ENCODE measurements at places on chromosomes 2 and 18.

DNA sequence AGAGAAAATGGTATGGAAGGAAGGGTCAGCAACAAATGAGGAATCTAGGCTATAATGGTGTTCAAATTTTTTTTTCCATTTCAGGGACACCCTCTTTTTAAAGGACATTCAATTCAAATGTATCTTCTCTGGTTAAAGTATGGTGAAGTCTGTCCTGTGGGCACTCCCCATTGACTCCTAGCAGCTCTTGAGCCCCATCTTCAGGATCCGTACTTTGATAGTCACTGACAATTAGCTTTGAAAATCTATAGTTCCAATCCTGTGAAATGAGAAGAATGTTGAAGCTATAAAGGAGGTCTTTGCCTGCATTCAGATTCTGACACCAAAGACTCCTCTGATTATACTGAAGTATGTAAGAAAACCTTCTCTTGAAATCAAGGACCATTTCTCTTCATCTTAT lies 43.3 kb downstream of the KCNH7 start:
- DNase-seq: no peak

- no peak for DNase-seq
Observed at GRCh38 chr2:236254674-236255073, 9.5 kb downstream of the ASB18 start.

GRCh38 chr2:105111365-105112150 lies 73.7 kb downstream of the MRPS9 start:
- DNase-seq: no peak

- DNase-seq: no peak
Observed at GRCh38 chr2:241519669-241520068, 11.3 kb upstream of the STK25 start.

DNA sequence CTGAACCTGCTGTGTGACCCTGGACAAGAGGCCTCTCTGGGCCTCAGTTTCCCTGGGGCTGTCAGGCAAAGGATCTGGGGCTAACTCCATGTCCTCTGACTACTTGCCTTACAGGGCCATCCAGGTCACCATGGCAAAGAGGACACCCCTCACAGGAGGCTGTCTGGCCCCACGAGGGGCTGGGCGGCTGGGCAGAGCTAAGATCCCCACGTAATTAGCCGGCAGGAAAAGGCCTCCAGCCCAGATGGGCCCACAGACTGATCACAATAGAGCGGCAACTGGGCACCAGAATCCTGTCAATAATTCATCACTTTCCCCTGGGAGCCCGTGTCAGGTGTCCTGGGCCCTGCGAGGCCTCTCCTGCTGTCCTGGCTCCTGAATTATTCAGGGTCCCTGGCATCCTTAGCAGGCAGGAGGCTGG lies 44.8 kb upstream of the OTOF start:
- no peak for DNase-seq

DNA sequence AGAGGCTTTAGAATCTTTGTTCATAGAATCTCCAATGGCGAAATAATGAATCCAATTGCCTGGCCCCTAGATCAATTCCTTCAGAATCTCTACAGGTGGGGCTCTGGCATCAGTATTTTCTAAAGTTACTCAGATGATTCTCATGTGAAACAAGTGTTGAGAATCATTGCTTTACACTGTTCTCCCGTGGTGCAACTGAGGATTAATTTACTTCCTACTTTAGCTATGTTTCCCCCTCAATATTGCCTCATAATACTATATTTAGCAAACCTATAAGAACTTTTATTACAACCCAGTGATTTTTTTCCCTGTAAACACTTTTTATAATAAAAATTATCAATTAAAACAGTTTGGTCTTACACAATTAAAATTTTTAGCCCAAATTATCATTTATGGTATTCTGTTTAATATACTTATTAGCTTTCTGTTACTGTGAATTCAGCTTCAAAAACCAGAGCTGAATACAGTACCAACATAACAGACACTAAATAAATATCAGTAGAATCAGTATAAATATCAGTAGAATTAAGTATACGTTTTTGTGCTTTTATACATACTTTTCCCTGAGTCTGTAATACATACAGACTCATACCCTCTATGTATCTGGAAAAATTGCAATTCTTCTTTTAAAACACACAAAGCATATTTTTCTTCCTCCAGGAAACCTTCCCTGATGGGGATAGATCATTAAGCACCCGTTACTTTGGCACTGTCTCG lies 20.8 kb downstream of the SLC38A11 start:
- no peak for DNase-seq

- DNase-seq: no peak
Observed at GRCh38 chr2:16113568-16113967, 173.2 kb downstream of the MYCN start.

- DNase-seq: no peak
Observed at GRCh38 chr2:212592695-212593094, 54.1 kb upstream of the ERBB4 start.

DNA sequence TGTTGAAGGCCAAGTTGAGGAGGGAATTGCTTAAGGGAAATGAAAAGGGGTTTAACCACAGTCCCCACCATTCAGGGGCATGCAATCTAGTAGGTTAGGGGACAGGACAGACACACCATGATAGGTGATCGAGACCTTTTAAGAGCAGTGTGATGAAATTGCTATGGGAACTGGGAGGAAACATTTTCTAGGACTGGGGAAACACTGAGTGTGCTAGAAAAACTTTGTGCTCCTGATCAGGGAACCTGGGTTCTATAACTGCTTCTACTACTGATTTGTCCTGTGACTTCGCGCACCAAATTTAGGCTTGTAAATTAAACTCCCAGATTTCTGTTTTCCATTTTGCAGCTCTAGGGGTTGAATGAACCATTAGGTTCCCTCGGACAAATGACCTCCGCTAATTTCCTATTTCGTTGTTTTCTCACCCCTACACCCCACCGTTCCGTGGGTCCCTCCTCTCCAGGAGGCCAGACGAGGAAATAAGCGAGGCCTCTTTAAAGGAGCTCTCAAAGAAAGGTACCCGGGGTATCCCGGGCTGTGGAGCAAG lies 371 bp upstream of the LCLAT1 start:
- DNase-seq: no peak

DNA sequence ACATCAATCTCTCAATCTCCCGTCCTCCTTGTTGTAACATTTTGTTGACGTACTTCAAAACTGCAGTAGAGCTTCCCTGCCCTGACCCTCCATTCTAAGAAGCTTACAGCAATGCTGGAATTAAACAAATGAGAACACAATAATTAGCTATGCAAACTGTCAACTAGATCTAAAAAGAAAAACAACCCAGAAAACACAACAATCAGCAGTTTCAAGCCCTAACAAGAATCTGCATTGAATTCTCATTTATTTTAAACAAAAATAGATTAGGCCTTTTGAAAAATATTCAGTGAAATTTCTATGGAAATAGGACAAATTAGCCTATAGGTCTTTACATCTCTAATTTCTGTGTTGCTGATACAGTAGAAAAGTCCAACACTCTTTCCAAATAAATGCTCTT lies 807.0 kb upstream of the FSHR start:
- no peak for DNase-seq

GRCh38 chr2:10007921-10008808 lies 35.2 kb upstream of the KLF11 start:
- DNase-seq: no peak

- DNase-seq: no peak
Observed at GRCh38 chr2:61210332-61210981, 48.5 kb downstream of the C2orf74 start.

DNA sequence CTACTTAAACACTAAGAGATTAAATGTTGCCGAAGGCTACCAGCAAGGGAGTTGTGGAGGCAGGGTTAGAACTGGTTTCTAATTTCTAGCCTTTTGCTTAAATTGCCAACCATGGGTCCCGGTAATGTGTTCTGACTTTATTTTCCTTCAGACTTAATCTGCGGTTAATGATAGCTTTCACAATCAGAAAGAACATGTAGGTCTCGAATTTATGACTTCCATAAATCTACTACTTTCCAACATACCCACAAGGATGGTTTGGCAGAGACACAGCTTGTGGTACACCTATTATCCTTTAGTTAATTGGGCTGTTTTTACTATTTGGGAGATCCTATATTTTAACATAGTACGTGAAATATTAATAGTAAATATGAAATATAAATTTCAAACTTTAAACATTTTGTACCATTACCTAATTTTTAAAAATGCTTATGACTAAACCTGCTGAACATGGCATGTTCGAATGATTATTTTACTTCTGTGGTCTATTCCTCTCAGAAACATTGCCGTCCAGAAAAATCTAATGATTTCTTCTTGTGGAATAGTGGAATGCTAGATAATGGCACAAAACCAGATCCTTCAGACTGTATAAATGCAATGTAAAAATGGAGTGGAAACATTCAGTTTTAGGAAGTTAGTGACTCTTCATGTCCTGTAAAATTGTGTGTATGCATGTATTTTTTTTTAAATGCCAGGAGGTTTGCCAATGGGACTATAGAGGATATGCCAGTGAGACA lies 41.3 kb downstream of the PARD3B start:
- DNase-seq: no peak

DNA sequence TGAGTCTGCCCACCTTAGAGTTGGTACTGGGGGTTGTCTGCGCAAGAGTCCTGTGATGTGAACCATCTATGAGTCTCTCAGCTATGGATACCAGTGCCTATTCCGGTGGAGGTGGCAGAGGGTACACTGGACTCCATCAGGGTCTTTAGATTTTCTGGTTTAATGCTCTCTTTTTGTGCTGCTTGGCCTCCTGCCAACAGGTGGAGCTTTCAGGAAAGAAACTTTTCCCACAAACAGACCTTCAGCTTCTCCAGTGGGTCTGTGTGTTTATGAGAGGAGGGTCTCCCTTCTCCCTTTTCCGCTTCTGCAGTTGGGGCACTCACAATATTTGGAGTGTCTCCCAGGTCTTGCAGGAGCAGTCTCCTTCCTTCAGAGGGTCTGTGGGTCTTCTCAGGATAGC lies 1721.9 kb upstream of the SLC39A10 start:
- no peak for DNase-seq

DNA sequence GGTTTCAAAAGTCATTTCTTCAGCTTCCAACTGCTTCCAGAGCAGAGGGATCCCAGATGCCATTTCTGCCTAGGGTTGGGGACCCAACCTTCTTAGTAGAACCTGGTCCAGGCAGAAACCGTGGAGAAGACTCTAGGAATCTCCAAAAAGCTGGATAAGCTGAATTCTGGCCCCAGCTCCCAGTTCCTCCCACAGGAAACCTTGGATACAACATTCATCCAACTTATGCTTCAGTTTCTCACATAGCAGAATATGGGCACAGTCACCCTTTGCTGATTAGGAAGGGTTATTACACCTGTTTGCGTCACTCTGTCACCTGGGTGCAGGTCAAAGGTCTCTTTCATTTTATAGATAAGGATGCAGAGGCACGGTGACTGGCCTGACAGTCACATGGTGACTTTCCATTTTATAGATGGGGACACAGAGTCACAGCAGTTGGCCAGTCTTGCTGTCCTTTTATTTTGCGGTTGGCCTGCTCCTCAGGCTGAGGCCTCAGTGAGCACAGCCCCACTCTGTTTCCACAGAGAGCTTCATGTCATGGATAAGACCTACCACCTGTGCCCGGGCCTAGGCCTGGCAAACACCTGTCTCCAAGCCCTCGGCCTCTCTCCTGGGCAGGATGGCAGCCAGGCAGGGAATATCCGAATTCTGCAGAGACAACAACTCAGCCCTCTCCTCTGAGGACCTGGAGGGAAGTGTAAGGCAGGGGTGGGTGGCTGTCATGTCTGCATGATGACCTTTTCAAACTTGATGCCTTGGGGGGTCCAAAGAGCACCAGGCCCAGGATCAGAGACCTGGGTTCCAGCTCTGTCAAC lies 148.8 kb downstream of the SMAD7 start:
- no peak for DNase-seq

DNA sequence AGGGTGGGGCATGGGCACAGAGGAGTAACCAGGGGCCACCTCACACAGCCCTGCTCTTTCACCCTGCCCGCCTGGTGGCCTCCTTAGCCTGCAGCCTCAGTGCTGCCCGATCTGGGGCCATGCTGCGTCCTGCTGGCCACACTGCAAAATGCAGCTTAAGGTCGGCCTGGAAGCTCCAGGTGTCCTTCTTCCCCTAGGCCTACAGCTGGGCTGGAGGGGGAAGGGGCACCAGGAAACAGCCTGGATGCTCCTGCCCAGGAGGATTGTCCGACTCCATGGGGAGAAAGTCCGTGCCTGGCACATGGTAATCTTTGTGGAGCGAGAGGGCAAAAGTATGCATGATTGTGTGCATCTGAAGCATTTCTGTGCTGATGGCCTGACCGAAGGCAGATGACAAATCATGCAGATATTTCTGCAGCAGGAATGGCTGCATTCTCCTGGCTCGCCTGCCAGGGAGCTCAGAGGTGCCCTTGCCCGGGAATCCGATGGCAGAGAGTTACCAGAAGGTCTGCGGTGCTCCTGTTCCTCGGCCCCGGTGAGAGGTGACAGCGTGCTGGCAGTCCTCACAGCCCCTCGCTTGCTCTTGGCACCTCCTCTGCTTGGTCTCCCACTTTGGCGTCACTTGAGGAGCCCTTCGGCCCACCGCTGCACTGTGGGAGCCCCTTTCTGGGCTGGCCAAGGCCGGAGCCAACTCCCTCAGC lies 12.8 kb upstream of the ALPP start:
- DNase-seq: no peak

- DNase-seq: no peak
Observed at GRCh38 chr2:7378591-7378990, 461.4 kb downstream of the RNF144A start.

DNA sequence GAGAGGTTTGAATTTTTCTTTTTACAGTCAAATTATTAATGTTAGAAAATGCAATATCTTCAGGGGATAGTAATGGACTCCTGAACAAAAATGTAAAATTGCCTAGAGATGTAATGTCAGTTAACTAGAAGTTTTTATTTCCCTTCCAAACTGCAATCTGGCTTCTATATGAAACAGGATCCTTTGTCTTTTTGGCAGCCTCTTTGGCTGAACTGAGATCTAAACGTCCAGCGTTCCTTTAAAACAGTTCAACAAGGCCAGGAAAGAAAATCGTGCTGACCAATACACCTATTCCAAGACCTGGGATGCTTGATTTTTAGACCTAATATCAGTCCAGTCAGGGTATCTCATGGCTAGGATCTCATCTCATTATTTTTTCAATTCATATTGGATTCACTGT lies 245.5 kb downstream of the FIGN start:
- no peak for DNase-seq

DNA sequence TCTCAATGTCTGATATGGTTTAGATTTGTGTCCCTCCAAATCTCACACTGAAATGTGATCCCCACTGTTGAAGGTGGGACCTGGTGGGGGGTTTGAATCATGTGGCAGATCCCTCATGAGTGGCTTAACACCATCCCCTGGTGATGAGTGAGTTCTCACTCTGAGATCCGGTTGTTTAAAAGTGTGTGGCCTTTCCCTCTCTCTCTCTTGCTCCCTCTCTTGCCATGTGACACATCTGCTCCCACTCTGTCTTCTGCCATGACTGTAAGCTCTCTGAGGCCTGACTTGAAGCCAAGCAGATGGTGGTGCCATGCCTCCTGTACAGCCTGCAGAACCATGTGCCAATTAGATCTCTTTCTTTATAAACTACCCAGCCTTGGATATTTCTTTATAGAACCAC lies 108.8 kb downstream of the RBMS1 start:
- DNase-seq: no peak

- no peak for DNase-seq
Observed at GRCh38 chr18:57523171-57523956, 63.1 kb downstream of the FECH start.
